Caudate nucleus (tissue), 63 donors: ENCODE measurements at places on chromosomes 6 and 20.

DNA sequence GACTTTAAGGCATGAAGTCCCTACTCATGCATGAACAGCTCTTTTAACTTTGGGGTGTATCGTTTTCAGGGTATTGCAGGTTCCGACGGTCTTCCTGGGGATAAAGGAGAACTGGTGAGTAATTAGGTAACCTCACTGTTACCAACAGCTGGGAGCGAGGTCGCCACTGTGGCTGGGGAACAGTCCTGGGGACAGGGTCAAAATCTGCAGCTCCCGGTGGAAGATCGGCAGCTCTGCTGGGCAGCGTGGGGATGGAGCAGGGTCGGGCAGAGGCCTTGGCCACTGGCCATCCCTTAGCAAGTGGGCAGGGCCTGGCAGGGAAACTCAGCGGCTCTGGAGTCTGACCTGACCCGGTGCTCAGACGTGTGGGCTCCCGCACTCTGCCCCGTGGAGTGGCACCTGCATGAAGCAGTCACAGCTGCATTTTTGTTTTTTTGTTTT, 16.1 kb downstream of the COL9A3 start:
- DNase-seq, result no peak

DNA sequence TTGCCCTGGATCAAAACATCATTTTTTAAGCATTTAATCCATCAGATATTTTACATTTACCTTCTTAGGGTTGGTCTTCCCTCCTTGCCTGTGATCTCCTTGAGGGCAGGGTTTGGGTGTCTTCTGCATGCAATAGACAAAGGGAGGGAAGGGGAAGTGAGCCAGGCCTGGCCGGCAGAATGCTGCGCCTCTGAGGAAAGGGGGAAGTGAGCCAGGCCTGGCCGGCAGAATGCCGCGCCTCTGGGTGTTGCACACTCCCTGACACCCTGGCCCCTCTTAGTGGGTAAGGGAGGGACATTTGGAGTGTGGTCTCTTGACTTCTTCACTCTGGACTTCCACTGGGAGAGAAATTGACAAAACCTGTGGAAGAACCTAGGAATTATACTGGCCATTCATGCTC, 12.4 kb downstream of the PSMF1 start:
- DNase-seq, result no peak

DNA sequence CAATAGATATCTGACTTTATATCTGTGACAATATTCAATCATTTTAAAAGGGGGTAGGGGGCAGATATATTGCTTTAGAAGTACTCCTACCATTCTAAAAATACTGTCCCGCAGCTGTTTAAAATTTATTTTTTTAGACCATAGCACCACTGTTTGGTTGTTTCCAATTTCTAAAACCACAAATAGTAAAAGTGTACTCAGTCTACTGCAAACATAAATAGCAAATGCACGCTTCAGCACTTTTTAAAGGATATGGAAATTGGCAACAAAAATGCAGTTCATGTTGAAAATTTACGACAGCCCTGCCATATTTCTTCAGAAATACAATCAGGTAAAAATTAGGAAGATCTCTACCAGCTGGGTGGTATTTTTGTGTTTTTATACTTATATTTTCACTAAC, 132.0 kb upstream of the RUNX2 start:
- no peak for DNase-seq

GRCh38 chr6:137707590-137708360, 159.3 kb upstream of the TNFAIP3 start:
- DNase-seq, result peak; percentile 29

DNA sequence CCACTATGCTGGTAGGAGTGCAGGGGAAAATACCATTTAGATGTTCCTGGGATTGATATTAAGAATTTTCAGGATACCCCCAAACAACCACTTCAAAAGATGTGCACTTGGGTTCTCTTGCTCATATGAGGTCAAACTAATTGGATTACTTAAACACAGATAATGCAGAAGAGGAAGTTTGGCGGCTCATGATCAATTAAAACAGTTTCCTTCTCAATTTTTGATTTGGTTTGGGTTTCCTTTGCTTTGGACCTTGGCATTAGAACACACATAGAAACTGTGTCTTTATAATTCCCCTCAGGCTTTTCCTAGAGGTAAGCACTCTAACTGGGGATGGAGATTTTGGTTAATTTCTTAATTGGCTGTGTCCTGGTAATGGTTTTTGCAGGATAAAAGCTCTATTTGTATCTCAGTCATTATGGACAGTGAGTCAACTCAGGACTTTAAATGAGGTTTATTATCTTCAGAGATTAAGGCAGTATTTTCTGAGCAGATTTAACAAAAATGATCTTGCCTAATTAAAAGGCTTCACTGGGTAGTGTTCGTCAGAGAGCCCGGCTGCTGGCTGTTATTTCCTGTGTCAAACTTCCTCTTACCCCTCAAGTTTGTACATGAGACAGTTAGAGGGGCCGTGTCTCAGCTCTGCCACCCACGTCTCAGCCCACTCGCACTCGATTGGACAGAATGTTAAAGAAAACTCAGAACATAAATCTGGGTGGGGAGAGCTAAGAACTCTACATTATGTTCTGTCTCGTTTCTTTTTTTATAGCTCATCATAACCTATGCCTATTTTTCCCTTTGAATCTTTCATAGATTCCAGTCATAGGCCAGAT, 50.3 kb upstream of the PREP start:
- DNase-seq, result no peak

DNA sequence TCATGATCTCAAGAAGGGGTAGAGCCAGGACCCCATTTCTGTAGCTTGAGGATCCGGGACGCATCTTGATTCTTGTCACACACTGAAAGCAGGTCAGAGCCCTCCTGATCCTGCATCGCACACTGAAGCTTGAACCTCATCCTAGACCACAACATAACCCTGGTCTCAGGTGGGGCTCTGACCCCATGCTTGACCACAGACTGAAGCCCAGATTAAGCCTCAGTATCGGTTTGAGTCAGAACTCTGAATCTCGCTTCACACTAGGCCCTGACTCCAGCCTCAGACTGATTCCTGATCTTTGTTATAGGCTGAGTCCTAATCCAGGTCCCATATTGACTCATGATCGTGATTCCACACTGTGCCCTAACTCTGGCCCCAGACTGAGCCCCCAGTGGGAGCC, 8.5 kb upstream of the RSPO4 start:
- DNase-seq, result no peak

DNA sequence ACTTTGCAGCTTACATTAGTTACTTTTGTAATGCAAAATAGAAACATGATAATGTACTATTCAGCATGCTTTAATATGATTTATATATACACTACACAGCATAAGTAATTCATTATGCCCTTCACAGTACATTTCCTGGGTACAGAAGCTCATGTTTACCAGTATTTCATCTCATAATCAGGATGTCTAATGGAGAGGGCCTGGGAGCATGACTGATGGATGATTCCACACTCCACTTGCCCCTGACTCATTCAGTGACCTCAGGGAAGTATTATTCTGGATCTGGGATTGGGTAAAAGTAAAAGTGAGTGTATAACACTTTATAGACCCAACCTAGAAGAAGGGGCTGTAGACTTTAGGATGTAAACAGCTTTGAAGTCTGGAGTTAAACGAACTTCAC, 31.4 kb upstream of the BACH2 start:
- DNase-seq, result no peak

- no peak for DNase-seq
Measured at GRCh38 chr20:16476032-16476431, 97.2 kb downstream of the KIF16B start.

- no peak for DNase-seq
Measured at GRCh38 chr6:110683241-110683640, 132.0 kb downstream of the CDK19 start.

DNA sequence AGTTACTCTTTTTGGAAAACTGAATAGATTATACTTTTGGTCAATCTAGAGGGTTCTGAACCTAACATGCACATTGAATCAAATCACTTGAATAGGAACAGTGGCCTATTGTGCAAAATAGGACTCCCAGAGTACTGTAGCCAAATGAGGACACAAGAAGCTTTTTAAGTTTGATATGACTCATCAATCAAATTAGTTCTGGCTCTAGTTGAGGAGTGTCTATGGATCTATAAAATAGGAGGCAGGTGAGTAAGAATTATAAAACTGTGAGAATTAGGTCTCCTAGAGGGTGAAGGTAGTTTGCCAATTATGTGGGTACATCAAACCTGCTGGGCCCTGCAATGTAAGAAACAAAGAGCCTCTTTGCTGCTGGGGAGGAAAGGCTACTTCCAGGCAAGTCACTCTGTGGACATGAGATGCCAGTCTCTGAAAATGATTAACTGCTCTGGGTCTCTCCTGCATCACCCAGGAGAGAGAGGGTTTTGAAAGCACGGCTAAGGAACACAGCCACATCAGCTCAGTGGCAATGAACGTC, 112.3 kb downstream of the RCAN2 start:
- DNase-seq, result no peak

GRCh38 chr6:168007592-168008338, 10.3 kb downstream of the KIF25 start:
- DNase-seq, result no peak

DNA sequence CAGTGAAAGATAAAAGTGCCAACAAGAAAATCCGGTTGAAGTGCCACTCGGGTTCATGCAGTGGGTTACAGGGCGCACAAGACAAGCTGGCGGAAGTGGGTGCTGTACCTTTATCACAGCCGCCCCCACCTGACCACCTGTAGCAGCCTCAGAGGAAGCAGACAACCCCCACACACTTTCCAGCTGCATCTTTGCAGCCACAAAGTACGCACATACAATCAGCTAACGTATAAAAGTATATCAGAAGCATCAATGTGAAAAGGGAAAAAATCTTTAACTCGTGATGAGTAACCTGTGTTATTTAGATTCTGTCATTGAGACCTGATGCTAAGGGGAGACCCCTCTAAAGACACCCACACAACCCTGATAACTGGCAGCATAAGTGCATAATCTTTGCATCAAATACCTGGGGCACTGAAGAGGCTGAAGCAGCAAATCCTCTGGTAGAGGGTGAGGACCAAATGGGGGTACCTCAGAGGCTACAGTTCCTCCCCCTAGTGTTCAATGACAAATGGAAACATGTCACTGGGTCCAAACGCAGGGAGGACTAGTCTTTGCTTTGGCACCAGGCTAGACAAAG, 22.1 kb downstream of the BACH2 start:
- DNase-seq, result no peak
